Activated CD8-positive, alpha-beta T cell treated with anti-CD3 and anti-CD28 coated beads, Interleukin-2, amount 10 ng/mL, durations not matched to agents 7 days and 5 days (primary cell): ENCODE measurements at places on chromosomes 2 and 18.

GRCh38 chr2:212712466-212712865, 173.9 kb upstream of the ERBB4 start:
- DNase-seq, result no peak

DNA sequence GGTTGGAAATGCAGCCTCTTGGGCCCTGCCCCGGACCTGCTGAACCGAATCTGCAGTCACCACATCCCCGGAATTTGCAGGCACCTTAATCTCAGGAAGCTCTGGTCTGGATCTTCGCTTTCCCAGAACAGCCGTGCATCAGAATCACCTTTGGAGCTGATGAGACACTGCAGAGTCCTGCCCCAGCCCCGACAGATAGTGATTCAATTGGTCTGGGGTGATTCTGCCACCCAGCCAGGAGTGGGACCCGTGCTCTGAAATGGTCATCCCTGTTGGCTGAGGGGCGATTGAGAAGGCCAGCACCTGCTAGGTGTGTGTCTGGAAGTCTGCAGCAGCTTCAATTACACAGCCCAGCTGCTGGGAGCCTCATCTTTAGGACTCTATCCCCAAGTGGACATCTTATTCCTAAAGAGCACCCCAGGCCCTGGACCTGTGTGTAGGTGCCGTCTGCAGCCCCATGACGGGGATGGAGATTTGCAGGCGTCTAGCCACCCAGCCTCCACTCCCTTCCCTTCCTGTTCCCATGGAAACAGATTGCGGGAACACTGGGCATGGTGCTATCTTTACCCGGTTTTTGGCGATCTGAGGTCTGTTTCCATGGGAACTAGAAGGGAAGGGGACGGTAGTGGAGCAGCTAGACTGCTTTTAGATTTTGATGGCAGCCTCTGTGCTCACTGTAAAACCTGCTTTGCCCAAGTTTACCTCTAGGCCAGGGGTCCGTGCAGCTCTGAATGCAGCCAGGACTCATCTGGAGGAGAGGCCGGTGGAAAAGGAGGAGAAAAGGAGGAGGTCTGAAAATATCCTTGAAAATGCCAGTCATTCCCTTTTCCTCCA, 156.1 kb downstream of the LDLRAD4 start:
- DNase-seq, result no peak

DNA sequence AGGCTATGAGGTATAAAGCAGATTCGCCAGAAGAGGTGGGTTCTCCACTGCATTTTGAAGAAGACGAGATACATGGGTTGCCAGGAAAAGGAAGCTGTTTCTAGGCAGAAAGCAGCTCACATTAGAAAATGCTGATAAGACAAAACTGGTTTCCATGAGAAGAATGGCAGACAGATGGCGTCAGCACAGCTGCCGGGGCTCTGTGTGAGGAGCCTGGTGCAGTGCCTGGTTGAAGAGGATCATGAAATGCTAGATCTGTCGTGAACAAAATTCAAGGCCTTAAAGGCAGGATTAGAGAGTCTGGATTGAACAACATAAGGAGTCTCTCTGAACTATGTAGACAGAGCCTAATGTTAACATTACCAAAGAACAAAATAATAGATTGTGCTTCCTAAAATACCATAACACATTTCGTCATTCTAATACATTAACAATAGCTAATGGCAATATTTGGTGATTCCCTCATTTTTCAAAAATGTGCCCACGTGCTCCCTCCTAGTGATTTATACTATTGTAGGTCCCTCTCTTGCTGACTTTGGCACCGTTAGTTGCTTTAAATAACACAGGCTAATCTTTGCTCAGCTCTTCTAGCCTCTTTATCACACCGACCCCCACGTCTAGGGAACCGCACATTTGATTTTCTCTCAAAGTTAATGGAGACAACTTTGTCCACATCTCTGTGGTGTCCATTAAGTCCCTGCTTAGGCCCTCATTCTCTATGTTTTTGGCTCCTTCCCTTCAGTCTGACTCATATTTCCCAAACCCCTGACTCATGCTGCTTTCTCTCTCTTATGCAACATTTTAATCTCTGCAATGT, 38.2 kb downstream of the EFEMP1 start:
- DNase-seq, result no peak

DNA sequence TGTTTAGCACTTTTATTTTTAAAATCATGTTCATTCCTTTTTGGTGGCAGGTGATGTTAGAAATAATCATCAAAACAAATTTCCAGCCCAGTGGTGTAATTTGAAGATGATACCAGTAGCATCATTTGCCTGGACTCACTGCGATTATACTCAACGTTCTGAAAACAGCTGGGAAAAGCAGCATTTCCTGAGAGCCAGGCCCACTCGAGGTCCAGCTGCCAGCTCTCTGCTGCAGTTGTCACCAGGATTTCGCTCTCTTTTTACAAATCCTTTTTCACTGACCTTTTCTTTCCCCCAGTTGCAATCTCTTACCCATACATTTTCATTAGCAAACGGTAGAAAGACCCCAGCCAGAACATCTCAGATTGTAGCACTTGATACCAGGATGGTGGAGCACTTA, 110.6 kb upstream of the LYPD1 start:
- no peak for DNase-seq

DNA sequence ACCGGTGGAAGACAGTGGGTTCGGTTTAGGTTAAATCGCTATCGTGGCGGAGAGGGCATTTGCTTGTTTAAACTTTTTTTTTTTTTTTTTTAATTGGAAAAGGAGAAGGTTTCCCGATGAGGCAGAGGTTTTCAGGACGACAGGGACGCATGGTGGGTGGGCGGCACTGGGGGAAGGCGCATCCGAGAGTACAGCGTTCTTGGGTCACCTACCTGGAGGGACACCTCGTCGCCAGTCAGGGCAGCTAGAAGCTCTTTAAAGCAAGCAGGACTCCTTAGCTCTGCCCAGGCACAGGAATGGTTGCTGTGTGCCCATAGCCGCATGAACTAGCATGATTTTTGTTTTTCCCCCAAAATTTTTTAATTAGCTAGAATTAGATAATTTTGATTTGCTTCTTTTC, 437 bp downstream of the LDLRAD4 start:
- DNase-seq, result no peak

DNA sequence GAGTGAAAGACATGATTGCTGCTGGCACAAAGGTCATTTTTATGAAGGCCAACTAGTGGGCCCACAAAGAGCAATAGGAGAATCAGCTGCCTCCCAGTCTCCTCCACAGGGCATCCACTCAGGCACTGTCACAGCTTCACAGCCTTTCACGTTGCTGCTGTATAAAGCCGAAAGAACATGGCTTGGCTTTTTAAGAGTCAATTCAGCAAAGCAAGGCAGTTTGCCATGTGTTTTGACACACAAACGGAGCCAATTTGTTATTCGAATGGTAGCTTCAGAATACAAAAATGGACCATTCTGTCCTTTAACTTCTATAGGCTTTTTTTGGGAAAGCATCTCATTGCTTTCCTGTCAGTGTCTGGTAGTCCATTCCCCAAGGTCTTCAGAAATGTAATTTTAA, 283.4 kb upstream of the PARD3B start:
- no peak for DNase-seq

- no peak for DNase-seq
Measured at GRCh38 chr2:168560817-168561499, 104.9 kb downstream of the CERS6 start.

DNA sequence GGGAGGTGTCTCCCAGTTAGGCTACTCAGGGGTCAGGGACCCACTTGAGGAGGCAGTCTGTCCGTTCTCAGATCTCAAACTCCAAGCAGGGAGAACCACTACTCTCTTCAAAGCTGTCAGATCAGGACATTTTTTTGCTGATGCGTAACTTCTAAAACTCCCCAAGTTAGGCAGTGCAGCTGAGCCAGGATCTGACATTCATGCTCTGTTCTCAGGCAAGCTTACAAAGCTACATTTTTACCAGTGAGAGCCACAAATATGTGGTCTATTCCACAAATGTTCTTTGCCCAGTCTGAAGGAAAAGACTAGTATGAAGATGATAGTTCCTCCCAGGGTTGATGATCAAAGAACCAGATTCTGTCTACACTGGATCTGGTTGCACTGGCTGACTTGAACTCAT, 184.1 kb downstream of the MTCL1 start:
- no peak for DNase-seq
